CD4-positive, alpha-beta T cell treated with Interleukin-15 for 4 hours (primary cell): ENCODE measurements at places on chromosomes 16 and 17.

GRCh38 chr17:75077496-75078283 is 10.1 kb upstream of the SLC16A5 start:
- DNase-seq = peak; percentile 43

GRCh38 chr16:27245276-27246172 is 23.0 kb downstream of the NSMCE1 start:
- no peak for DNase-seq

GRCh38 chr17:80987941-80988461 is 3.6 kb upstream of the CHMP6 start:
- DNase-seq = no peak

- DNase-seq = no peak
Measured at GRCh38 chr17:77466596-77467223, 325.9 kb downstream of the SEC14L1 start.

- DNase-seq = no peak
Measured at GRCh38 chr17:82966415-82966814, 113.0 kb upstream of the METRNL start.

- no peak for DNase-seq
Measured at GRCh38 chr16:25729188-25729915, 37.6 kb downstream of the HS3ST4 start.

DNA sequence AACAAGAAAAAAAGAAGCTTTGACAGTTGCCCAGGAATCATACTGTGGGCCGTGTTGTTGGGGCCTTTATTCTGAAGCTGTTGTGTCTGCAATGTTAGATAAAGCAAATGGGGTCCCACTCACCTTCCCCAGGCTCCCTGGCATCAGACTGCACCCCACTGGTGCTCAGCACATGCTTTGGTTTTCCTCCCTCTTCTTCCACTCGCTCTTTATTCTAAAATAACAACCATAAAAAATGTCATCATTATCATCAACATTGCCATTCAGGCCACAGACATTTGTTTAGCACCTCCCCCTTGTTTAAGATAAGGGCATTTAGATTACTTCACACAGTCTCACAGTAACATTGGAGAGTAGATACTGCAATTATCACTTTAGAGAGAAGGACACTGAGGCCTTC is 8.2 kb downstream of the MYLK3 start:
- no peak for DNase-seq
